ENCODE measurements at places on chromosomes 4 and X.

DNA sequence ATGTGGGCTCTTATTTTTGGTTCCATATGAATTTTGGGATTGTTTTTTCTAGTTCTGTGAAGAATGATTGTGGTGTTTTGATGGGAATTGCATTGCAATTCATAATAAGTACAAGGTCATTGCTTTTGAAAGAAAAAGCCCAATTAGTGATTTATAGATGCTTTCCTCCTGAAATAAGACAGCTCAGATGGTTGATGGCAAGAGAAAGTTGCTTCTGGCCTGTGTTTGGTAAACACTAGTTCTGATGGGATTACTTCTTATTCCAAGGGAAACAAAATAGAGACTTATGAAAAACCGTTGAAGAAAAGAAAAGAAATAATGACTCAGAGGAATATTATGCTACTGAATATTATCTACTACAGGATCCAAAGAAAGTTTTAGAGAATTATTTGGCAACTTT is 144.9 kb downstream of the SPANXA1 start:
- no peak for DNase-seq

DNA sequence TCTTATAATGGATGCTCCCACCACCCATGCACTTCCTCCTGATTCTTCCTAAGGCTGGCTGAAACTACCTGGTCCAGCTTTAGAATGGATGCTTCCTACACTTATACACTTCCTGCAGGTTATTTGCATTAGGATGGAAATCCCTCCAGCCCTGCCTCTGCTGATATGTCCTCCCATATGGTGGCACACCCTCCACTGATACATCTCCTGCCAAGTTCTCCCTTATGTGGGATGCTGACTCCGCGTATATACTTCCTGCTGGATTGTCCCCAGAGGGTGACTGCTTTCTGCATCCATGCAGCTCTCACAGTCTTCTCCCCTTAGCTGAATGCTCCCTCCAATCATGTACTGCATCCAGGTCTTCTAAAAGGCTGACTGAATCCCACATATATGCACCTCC is 254.6 kb upstream of the FAM47C start:
- no peak for DNase-seq

- no peak for DNase-seq
Observed at GRCh38 chr4:85776096-85776495, 301.1 kb downstream of the ARHGAP24 start.

DNA sequence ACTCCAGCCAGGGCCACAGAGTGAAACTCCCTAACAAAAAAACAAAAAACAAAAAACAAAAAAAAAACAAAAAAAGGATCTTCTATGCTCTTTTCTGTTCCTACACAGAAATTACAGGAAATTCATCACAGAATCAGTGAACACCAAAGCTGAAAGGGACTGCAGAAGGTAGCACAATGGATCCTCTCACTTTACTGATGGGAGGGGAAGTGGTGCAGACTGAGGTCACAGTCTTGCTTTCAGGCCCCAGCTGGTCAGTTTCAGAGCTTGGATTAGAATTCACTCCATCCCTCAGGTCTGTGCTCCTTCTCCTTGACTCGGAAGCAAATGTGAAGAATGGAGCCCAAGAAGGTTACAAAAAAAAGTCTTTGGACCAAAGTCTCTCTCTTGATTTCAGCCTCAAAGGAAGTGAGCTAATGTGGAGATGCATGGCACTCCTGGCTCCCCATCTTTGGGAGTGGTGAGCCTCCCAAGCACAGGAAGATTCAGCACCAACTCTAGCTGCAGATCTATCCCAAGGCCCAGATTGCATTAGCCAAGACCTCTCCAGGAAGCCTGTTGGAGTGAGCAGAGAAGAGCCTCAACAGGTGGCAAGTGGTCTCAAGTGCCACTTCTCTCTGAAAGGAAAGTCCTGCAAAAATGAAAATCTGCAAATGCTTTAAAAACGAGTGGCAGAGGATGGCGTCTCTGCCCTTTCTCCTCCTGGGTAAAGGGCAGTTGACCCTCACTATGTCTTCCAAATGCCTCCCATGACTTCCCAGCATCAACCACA is 176.0 kb downstream of the MAML3 start:
- no peak for DNase-seq

DNA sequence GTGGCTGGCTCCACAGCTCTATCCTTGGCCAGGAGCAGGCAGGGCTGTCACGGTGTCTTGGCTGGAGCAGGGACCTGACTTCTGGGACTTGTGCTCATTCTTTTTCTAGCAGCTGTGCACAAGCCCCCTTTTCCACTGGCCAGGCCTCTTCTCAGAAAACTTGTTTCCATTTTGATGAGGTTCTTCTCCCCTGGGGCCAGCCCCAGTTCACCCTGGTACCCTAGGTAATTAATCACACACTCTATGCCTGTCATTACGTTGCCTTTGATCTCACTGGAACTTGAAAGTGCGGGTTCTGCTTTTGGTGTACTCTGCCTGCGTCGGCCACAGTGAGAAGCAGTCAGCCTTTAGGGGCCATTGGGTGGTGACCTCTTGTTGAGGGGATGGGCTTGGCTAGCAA is 26.6 kb downstream of the DRD5 start:
- DNase-seq, result no peak

DNA sequence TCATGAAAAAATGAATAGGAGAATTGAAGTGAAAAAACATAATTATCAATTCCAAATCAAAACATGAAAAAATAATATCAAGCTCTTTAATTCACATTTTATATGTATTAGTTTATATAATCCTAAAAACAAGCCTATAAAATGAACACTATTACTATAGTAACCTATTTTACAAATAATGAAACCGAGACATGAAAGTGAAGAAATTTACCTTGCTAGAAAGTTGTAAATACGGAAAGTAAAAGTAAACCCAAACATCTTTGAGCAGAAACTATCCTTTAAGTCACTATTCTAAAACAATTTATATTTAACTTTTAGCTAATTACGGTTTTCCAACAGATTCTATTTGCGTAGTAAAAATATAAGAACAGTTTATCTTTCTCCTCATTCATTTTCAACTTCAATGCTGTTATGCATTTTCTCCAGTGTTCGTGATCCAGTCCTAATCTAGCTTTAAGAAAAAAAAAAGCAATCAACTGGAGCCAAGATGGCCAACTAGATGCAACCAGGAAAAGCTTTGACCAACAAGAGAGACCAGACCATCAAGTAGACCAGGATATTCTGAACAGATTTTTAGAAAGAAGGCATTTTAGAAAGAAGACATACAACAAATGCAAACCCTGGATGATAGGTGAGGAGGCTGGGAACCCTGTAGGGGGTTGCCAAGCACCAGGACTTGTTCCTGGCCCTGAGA is 67.0 kb downstream of the DDX53 start:
- no peak for DNase-seq

DNA sequence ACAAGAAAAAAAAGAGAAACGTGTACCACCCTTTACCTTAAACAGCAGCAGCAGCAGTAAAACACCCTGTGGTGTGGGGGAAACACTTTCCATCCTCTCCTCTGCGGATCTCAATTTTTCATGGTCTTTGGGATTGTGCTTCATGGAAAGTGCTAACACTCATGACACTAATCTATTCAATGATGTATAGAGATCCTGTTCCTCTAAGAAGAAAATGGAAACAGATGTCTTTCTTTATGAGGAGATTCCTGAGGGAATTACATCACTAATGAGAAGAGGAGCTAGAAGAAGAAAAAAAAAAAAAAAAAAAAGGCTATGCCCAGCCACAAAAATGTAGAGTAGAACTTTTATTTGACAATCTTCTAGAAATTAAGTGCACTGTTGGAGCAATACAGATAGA is 62.9 kb upstream of the NDST3 start:
- DNase-seq, result no peak

DNA sequence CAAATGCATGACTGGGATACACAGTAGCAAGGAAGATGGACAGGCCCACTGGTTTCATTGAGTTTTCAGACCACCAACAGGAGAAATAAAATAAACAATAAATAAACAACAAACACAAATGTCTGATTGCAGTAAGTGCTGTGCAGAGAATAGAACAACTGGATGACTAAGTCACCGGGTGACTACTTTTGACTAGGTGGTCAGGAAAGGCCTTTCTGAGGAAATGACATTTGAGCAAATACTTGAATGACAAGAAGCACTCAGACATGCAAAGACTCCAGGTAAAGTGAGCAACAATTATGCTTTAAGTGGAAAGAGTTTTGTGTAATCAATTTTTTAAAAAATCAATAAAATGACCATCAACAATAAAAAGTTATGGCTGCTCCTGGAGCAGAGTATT is 137.7 kb downstream of the BTC start:
- DNase-seq, result no peak

DNA sequence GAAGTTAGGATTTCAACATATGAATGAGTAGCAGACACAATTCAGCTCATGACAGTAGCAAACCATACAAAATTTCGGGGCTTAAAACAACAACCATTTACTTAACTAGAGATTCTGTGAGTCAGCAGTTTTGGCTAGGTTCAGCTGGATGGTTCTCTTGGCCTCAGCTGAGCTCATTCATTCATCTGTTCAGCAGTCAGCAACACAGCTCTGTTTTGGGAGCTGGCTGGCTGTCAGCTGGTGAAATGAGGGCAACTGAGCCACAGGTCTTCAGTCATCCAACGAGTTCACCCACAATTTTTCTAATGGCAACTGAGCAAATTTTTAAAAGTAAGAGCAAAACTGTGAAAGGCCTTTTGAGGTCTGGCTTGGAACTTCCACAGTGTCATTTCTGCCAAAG is 2005.1 kb upstream of the AGA start:
- no peak for DNase-seq

GRCh38 chrX:22300130-22300529 is 27.4 kb downstream of the CBLL2 start:
- no peak for DNase-seq

GRCh38 chr4:106095408-106095807 is 200.1 kb downstream of the NPNT start:
- no peak for DNase-seq

DNA sequence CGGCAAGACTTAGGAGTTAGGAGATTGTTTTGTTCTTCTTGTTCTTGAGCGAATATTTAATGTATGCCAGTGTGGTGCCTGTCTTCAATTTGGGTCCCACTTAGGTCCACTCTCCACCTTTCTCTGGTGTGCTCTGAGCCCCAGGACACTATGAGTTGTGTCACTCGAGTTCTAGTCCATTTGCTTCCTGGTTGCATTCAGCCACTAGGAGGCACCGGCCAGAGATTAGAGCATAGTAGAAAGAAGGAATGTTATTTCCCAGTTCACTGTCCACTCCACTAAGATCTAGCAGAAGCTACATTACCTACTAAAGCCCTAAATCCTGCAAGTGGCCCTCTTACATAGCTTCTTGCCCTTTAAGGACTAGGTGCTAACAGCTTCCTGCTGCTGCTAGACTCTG is 326.9 kb downstream of the NAF1 start:
- DNase-seq, result no peak

- DNase-seq, result no peak
Observed at GRCh38 chrX:11953615-11954014, 184.7 kb upstream of the FRMPD4 start.

- DNase-seq, result no peak
Observed at GRCh38 chrX:45709381-45709780, 508.7 kb upstream of the DIPK2B start.

All from GOT3 (cell line).